CD4-positive, alpha-beta T cell treated with Interleukin-15 for 4 hours (primary cell): ENCODE measurements at places on chromosomes 2 and 18.

DNA sequence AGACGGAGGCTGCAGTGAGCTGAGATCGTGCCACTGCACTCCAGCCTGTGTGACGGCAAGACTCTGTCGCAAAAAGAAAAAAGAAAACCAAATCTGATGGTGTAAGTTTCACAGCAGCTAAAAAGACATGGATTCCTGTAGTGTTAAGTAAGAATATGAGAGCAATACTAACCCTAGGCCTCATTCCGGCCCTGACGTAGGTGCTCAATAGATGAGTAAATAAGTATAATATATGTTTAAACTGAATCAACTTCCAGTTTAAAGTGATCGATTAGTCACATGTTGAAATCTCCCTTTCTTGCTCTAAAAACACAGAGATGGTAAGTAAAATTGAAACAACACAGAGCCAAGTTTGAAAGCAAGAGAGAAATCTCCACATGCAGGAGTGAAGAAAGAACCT, 8.0 kb downstream of the ME2 start:
- no peak for DNase-seq

- DNase-seq = no peak
Measured at GRCh38 chr2:163644238-163644637, 91.6 kb downstream of the FIGN start.

- DNase-seq = no peak
Measured at GRCh38 chr2:211829725-211830124, 708.9 kb downstream of the ERBB4 start.

DNA sequence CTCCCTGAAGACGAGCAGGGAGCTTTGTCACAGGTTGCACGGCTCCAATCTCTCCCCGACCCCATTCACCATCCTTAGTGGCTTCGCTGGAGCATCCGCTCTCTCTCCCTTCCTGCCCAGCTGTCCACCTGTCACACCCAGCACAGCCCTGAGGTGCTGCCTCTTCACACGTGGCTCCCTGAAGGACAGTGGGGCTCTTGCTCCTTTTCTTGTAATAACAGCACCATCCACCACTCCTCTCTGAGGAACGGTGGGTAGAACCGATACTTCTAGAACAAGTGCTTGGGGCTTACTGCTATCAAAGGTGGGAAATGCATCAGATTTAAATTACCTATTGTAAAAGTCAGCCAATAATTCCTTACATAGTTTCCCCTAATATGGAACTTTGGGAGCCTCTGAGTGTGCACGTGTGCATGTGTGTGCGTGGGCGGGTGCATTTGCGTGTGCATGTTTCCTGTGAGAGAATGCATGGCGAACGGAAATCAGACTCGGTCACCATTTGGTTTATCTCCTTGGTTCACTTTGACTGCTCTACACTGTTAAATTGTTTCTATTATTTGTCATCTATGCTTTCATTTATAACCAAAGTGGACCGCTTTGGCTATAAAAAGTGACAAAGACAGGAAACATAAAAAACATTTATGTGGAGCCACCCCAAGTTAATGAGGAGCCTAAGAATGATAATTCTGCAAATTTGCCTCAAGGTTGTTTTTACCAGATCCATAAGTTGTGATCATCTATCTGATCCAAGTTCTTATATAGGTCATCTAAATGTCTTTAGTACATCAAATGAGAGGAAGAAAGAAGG, 39.1 kb downstream of the KLHL29 start:
- no peak for DNase-seq

- DNase-seq = no peak
Measured at GRCh38 chr2:64998658-64999061, 9.5 kb downstream of the SLC1A4 start.

DNA sequence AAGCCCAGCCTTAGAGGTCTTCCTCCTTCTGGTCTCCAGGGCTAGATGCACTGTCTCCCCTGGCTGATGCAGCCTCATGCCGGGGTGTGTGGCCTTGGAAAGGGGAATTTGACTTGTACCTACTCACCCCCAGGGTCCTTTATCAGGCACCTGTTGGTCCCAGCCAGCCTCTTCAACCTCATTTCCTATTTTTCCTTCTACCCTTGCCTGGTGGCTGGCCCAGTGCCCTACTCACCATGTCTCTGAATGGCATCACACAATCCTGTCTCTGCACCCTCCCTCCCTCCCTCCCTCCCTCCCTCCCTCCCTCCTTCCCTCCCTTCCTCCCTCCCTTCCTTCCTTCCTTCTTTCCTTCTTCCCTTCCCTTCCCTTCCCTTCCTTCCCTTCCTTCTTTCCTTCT, 17.1 kb upstream of the ST3GAL5 start:
- DNase-seq = no peak

- no peak for DNase-seq
Measured at GRCh38 chr2:176234156-176234555, 35.1 kb upstream of the MTX2 start.

DNA sequence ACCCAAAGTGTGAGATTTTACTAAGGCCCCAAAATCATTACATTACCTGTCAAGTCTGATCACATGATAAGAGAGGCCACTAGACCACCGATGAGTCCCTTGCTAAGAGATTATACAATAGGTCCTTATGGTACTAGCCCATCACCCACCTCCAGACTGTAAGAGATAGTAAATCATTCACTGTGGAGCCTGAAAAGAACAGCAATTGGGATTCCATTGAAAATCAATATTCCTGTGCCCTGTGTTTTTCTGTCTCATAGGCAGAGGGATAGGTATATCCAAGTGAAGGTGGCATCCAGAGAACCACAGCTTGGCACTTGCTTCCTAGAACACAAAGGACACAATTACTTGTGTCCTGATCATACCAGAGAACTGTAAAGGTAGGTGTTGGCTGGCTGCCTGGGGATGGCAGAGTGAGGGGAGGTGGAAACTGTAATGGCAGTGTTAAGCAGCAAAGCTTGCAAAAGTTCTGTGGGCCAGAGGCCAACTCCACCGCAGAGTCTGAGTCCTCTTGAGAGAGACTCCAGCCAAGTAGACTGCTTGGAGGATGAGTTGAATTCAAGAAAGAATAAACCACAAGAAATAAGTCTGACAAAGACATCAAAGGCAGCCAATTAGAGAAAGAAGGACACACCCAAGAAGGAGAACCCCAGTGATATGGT, 102.0 kb upstream of the PIEZO2 start:
- DNase-seq = no peak

GRCh38 chr2:139925903-139926302, 1145.7 kb upstream of the NXPH2 start:
- DNase-seq = no peak

- no peak for DNase-seq
Measured at GRCh38 chr2:98234776-98235175, 111.5 kb upstream of the CNGA3 start.

- DNase-seq = no peak
Measured at GRCh38 chr2:112547333-112547732, 5.1 kb downstream of the POLR1B start.

GRCh38 chr18:25544546-25545287, 192.8 kb upstream of the ZNF521 start:
- no peak for DNase-seq

GRCh38 chr2:218307415-218308090, 15.2 kb upstream of the TMBIM1 start:
- no peak for DNase-seq

DNA sequence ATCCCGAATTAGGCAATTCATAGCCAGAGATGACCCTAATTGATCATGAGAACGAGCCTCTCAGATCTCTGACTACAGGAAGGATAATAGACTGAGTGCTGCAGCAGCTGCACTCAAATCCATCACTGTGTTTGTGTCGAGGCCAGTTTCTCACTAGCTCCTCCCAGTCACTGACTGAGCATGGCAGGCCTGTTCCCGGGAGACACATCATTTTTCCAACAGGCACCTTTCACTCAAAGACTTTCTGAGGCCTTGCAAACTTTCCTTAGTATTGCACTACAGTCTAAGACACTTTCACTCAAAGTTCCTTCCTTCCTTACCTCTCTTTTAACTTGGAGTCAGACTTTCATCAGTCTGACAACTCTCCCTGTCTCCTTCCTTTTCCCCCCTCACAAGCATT, 13.7 kb downstream of the SOS1 start:
- no peak for DNase-seq
